ENCODE measurements at places on chromosomes 2 and 18. TPM values are rescaled to one million over a fixed set of nuclear protein-coding genes. Genes with fewer than 3 reads are reported as not detected.

Gene SLC35F5
- 152 TPM for total RNA-seq

Gene SLC25A52
- under 0.01 TPM for total RNA-seq

Gene SFTPB
- total RNA-seq = not detected

Gene MIB1
- total RNA-seq = 37.5 TPM

Data from subcutaneous preadipocyte (primary cell).